ENCODE measurements at places on chromosomes 5 and 9.

- DNase-seq: no peak
Observed at GRCh38 chr5:5613261-5613990, 190.9 kb downstream of the ICE1 start.

DNA sequence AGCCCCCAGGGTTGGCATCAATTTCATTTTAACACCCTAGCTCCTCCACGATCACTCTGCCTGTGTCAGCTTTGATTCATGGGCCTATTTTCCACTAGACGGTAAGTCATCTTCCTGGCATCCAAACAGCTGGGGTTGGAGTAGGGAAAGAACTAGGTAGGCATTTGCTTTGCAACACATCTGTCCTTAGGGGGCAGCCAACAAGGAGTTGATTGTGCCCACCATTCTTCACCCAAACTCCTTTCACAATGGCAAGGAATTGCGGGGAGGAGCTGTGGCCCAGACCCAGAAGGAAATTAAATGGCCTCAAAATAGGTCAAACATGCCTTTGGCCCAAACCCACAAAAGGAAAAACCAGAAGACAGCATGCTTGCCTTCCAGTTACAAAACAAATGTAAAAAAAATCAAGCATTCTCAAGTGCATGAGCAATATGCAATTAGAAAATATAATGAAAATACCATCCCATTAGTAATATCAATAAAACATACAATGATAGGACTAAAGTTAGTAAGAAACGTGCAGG, 71.8 kb downstream of the NRG2 start:
- no peak for DNase-seq

DNA sequence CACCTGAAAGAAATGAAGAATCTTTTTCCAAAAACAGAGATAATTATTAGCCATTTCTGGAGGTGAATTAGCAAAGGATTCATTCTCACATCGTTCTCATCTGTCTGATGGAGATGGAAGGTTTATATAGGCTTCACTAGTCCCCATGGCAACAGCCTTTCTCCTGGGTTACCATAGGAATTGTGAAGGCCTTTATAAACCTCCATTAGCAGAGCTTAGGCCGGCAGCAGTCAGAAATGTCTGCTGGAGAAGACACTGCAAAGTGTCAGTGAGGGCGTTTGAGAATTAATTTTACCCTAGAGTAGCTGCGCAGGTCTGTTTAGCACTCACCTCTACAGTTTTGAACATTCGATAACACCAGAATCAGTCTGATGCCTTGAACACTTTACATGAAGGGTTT, 290.4 kb upstream of the NR4A3 start:
- no peak for DNase-seq

DNA sequence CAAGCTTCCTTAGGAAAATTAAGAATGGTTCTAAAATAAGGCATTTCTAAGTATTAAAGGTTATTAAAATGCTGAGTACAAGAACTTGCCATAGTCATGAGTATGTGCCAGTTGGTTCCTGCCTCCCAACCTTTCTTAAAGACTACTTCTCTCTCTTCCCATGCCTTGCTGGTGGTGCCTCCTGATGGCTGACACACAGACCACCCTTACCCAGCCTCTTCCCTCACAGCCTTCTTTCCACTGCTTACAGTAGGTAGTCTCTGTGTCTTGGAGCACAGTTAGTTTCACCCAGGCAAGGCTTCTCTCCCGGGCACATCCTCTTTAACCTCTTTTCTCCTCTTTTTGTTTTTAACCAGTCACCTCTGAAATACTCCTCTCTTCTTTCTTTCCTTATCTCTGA, 20.6 kb upstream of the GPR150 start:
- DNase-seq: no peak

DNA sequence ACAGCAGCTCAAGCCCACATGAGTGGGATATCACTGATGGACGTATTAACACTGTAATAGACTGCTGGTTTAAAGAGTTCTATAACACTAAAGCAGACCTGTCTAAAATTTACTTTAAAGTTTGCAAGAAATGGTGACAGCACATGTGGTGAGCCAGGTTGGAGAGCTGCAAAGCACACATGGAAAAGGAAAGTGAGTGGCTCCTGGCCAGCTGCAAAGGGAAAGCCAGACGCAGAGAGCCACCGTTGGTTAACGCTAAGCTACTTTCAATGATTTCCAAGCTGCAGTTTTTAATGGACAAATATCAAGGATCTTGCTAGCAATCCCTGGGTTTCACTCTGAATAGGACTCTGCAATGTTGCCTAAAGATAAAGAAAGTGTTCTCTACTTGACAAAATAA, 89.9 kb downstream of the CTNND2 start:
- no peak for DNase-seq

DNA sequence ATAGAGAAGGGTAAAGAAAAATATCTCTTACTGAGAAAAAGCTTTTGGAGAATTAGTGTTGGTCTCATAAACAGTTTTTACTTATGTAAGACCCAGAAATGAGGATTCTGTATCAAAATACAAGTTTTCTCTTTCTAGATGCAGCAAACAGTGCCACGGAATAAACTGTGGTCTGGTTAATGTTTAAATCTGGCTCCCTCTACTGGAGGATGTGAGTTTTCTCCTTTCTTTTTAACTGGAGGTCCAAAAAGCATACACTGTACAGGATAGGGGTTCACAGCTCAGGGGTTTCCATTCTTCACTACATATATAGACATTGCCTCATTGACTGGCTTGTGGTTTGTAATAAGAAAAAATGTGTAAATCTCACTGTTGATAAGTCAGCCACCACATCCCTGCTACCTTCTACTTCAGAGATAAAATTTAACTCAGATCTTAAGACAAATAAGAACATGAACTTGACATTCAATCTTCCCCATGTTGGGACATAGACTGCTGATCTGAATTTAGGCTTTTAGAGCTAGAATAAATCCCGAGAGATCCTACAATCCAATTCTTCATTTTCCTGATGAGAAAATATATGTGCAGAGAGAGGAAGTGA, 98.9 kb downstream of the CFAP95 start:
- DNase-seq: peak; percentile 47

DNA sequence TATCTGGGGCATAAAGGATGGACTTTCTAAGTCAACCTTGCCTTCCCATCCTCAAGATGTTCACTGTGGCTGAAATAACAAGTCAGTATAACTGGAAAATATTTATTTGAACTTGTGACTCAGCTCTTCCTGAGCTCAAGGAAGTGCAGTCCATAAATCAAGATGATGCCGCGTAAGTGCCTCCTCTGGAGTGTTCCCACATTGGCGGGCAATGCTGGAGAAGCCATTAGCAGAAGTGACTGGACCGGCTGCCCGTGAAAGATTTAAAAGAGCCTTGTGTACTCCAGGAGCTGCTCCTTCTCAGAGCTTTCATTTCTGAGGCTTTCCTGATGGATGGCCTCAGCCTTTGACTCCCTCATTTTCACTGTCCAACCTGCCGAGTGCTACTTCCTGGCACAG, 17.4 kb downstream of the TMOD1 start:
- DNase-seq: peak; percentile 58

DNA sequence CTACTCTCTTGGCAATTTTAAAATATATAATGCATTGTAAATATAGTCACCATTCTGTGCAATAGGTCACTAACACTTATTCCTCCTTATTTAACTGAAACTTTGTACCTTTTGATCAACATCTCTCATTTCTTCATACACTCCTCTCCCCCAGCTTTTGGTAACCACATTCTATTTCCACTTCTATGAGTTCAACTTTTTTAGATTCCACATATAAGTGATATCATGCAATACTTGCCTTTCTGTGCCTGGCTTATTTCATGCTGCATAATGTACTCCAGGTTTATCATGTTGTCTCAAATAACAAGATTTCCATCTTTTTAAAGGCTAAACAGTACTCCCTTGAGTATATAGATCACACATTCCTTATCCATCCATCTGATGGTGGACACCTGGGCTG, 188.8 kb downstream of the NXNL2 start:
- DNase-seq: no peak

DNA sequence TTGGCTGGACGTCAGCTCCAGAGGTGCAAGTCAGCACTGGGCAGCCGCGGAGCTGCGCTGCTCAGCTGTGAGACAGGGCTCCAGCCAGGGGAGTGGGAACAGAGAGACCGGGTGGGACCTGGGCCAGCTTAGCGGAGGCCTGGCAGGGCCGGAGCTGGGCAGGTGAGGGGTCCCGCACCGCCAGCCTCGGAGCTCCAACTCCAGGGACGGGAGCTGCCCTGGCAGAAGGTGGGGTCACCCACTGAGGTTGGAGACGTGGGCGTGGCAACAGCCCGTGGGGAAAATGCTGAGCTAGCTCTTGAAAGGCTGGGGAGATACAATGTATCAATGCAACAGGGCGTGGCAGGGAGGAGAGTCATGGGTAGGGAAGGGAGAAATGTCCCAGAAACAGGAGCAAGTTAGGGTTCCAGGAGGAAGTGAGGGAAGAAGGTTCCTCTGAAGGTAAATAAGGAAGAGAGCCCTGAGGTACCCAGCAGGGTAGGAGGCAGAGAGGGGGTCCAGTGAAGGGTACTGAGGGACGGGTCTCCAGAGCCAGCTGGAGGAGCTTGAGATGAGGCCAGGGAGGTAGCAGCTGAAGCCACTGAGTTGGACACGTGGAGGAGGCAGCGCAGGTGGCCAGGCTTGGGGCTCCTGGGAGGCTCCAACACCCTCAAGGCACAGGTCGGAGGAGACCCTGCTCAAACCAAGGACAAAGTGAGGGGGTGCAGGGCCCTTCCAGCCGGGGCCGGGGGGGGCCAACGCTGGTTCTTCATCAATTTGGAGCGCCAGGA, 736 bp upstream of the NKD2 start:
- DNase-seq: no peak

- no peak for DNase-seq
Observed at GRCh38 chr5:65970481-65971367, 44.3 kb downstream of the ERBIN start.

GRCh38 chr5:57405984-57406383, 76.6 kb downstream of the ACTBL2 start:
- no peak for DNase-seq

DNA sequence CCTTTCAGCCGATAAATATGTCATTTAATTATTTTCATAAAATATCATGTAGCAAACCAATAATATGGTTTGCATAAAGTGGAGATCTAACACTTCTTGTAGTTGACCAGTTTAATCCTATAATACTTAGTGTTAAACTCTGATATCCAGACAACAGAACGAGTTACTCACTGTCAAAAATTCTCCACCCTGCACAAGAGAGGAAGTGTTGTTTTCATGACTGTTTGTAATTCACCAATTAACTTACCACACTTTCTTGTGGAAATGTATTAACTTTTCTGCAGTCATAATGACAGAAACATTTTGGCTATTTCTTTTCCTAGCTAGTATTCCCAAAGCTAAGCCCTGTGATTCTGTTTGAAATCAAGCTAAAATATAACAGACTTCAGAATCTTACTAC, 555.3 kb upstream of the FTMT start:
- DNase-seq: no peak

- DNase-seq: no peak
Observed at GRCh38 chr9:105639936-105640335, 22.3 kb upstream of the TAL2 start.

DNA sequence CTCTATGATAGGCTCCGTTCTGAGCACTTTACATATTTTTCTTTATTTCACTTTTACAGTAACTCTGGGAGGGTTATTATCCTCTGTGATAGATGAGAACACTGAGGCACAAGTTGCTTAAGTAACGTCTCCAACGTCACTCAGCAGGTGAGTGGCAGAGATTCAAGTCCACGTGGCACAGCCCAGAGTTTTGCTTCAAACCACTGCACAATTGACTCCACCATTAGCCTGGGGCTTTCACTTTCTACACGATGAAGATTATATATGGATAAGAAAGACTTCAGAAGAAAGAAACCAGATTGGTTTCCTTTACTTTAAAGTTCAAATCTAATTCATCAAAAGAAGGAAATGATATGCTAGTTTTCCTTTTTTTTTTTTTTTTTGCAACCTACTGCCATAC, 245.9 kb downstream of the SYK start:
- no peak for DNase-seq

- DNase-seq: no peak
Observed at GRCh38 chr9:3751125-3751758, 225.4 kb upstream of the RFX3 start.

GRCh38 chr9:114400219-114400618, 12.4 kb upstream of the AKNA start:
- DNase-seq: no peak

DNA sequence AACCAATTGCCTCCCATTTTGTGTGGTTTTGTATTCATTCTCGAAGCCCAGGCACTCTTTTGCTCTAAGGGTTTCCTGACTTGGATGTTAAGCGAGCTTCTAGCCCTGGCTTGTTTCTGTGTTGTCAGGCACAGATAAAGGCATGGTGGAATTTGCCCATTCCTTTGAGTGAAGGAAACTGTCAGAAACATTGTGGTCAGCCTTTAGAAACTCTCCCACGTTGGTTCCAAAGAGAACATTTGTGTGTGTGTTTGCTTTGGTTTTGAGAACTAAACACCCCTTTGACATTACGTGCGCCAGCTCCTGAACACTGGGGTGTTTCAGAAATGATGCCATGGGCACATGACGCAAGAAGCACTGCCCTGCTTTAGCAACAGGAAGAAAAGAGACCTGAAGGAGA, 320.9 kb downstream of the NTRK2 start:
- DNase-seq: no peak

- DNase-seq: peak; percentile 47
Observed at GRCh38 chr9:97487107-97487506, 14.4 kb upstream of the TMOD1 start.
